ENCODE measurements at places on chromosomes 12 and 14.

GRCh38 chr12:46446645-46447044 is 74.1 kb upstream of the SLC38A2 start:
- DNase-seq = no peak

DNA sequence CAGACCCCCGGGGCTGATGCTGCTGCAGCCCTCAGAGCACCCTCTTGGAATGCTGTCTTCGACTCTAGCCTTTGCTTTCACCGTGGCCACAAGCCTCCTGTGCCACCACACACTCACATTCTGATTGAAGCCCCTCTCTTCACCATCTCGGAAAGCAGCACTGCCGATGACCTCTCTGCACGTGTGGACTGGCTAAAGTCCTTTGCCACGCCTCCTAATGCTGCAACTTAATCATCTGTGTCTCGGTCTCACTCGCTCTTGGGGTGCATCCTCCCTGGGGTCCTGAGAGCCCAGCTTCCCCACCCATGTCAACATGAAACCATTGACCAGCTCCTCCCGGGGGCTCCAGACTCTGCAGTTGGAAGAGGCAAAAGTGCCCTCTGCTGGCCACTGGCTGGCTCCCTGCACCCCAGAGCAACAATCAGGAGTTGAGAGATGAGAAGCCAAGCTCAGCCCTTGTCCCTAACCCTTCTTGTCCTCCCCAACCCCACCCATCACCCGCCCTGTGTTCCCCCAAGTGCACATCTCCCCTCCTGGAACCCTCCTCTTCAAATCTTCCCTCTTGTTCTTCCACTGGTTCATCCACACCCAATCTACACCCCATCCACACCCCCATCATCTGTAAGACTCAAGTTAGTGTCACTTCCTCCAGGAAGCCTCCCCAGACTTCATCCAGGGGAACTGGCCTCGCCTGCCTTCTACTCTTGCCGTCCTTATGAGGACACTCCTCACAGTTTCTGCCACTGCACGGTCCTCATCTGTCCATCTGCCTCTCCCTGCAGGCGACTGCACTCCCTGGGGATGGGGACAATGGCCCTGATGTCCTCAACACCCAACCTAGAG is 23.6 kb upstream of the FAM181A start:
- DNase-seq = no peak

- DNase-seq = no peak
Measured at GRCh38 chr12:50775251-50775650, 11.3 kb downstream of the ATF1 start.

DNA sequence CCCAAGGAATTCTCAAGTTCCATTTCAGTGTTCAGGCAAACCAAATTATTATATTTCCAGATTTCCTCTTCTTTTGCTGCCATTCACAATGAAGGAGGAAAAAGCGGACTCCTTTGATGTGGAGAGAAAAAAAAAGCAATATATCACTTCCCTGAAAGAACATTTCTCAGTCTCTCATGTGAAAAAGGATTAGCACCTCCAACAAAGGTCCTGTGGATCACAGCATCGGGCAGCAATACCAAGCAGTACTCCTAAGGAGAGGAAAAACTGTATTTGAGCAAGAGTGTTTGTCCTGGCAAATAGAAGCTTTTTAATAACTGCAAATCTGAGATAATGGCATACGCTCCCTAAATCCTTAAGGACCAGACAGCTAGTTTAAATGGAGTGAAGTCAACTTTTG is 93.9 kb upstream of the RFX4 start:
- DNase-seq = no peak

- DNase-seq = no peak
Measured at GRCh38 chr14:24879661-24880386, 170.1 kb downstream of the STXBP6 start.

- no peak for DNase-seq
Measured at GRCh38 chr12:83573671-83574070, 887.0 kb downstream of the TMTC2 start.

DNA sequence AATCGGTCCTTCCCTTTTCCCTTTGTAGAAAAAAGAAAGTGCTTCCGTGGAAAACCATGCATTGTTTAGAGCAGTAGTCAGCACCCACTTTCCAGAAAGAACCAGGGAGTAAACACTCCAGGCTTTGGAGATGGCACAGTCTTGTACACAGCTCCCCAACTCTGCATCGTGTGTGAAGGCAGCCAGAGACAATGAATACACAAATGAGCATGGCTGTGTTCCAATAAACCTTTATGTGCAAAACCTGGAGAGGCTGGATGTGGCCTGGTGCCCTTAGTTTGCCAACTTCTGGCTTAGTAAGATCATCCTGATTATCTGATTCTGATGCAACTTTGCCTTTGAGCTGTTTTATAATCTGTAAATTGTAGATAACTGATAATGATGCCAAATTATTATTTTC is 463.4 kb upstream of the TMEM132C start:
- no peak for DNase-seq

DNA sequence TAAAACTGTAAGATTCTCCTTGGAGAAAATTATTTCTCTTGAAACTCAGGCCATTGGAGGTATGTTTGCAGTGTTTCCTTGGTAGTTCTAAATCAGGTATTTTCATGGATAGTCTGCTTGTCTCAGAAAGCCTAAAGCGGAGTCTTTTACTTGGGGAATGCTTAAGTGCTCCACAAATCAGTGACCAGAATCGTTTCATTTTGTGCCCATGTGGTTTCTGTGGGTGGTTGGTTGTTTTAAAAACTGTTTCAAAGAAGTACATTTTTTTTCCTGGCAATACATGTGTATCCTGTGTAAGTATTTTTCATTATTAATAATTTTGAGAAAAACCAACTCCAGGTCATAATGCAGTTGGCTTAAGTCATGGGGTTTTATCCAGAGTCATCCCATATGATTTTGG is 33.6 kb downstream of the CCDC91 start:
- no peak for DNase-seq

GRCh38 chr12:53623548-53624385 is 2.4 kb downstream of the ATF7 start:
- no peak for DNase-seq

GRCh38 chr12:131015581-131016337 is 62.1 kb downstream of the ADGRD1 start:
- DNase-seq = no peak

Data from stimulated activated CD4-positive, alpha-beta T cell treated with anti-CD3 and anti-CD28 coated beads, Interleukin-4, amount 100 ng/mL, for 4 hours (primary cell).